ENCODE measurements at places on chromosomes 2 and 18.
A peak's percentile ranks its signal among the peaks of the same experiment; 100 is the strongest.

GRCh38 chr18:6564950-6565814 is 150.5 kb upstream of the L3MBTL4 start:
- DNase-seq, result no peak

DNA sequence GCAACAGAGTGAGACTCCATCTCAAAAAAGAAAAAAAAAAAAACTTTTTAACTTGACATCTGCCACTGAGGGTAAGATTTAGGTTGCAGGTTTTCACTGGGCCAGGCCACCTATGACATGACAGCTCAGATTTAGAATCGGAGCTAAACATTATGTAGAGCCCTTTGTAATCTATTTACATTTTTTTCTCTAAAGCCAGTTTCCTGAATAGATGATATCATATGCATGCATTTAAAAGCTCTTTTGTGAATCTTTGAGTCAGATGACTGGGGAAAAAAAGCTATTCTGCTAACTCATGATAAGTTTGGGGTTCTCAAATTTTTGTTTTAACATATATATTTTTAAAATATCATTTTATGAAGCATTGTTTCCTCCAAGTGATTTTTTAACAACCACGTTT is 21.3 kb downstream of the PRKAG3 start:
- no peak for DNase-seq

GRCh38 chr2:159090514-159091201 is 122.2 kb downstream of the TANC1 start:
- DNase-seq, result no peak

- DNase-seq, result no peak
Measured at GRCh38 chr18:38900445-38900844, 1334.8 kb upstream of the CELF4 start.

DNA sequence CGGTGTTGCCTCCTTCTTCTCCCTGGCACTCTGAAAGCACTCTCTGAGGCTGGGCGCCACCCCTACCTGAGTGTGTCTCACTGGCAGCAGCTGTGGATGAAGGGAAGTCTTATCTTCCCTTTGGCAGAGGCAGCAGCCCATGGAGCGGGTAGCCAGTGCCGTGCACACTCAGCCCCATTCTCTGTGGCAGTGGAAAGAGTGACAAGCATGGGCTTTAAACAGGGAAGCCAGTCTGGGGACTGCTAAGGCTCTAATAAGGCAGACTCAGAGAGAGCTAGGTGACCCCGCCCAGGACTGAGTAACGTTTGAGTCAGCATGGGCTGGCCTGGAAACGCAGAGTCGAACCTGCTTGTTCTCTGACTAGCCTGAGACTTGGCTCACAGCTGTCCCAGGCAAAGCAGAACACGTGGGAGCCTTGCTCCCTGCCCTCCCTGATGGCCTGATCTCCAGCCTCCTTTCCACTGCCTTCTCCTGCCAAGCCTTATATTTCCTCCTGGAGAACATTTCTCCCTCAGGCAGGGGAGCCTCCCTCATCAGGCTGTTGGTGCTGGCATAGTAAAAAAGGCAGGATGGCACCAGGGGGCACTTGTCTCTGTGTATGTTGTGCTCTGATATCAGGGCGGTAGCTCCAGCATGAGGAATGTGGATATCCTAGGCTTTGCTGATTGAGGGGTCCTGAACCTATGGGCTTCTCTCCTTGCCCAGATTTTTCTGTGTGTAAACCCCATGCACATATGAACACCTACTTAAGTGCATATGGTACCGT is 93.9 kb upstream of the LGALSL start:
- no peak for DNase-seq

GRCh38 chr2:176076063-176076462 is 7.7 kb downstream of the EVX2 start:
- no peak for DNase-seq

GRCh38 chr2:118325321-118325955 is 237.2 kb downstream of the INSIG2 start:
- DNase-seq, result no peak

- DNase-seq, result no peak
Measured at GRCh38 chr2:70508711-70509462, 44.7 kb downstream of the TGFA start.

DNA sequence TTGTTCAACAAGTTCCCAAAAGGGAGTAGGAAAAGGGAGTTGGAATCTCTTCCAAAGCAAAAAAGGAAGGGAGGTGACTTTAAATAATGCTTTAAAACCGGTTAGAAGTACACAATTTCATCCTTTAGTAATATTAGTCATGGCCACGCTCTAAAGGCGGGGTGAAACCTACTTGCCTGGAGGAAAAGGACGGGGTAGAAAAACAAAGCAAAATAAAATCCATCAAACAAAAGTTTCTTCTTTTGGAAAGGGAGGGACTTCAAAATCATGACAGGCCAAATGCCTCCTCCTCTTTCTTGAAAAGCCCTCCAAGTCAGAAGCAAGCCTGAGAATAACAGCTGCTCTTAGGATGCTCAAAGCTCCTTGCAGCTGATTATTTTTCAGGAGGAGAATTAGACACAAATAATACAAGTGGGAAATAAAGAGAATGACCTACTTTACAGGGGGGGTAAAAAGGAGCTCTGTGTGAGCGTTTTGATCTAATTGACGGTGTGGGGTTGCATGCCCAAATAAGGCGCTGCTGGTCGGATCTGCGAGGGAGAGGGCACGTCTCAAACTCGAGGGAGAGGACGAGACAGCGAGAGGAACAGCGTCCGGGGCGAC is 1.8 kb upstream of the NPAS2 start:
- DNase-seq, result no peak

DNA sequence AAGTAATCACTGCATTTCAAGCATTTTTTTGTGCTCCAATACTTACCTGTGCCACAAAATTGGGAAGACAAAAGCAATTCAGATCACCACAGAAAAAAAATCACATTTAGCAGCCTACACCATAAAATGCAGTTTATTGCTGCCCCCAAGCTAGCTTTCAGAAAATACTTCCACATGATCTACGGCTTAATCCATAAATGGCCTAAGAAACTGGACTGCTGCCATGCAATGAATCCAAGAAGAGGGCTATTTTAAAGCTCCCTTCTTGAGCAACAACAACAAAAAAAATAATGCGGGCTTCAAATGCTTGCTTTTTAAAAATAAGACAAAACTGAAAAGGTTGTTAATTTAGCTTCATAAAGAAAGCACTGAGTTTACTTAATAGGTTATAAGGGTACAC is 272.3 kb downstream of the RAD51AP2 start:
- no peak for DNase-seq

DNA sequence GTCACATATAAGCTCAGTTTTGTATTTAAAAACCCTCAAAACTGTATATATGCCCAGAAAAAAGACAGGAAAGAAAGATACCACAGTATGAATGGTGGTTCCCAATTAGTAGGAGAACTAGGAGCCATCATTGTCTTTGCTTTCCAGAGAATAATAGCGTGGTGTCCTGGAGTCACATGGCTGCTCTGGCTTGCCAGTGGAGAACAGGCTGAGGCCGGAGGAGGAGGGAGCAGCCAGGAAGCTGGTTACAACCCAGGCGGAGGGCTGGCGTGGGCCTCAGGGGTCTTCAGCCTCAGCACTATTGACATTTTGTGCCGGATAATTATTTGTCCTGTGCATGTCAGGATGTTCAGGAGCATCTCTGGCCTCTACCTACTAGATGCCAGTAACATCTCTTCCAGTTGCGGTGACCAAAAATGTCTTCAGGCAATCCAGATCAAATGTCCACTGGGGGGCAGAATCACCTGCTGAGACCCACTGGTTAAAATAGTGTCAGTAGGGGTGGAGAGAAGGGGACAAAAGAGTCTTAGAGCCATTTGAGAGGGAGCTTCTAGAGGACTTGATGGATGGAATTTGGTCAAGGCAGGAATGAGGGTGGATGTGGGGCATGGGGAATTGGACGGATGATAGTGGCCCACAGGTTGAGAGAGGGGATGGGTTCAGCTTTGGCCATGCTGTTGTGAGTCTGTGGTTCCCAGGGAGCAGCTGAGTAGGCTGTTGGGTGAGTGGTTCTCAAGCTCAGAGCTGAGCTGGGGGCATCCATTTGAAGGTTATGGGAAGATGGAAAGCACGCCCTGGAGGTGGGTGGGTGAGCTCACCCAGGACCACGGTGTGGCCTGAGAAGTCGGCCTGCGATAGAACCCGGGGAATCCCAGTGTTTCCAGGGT is 144.9 kb downstream of the AGAP1 start:
- peak; percentile 4 for DNase-seq

GRCh38 chr2:85949280-85949679 is 60.5 kb upstream of the ST3GAL5 start:
- DNase-seq, result no peak

DNA sequence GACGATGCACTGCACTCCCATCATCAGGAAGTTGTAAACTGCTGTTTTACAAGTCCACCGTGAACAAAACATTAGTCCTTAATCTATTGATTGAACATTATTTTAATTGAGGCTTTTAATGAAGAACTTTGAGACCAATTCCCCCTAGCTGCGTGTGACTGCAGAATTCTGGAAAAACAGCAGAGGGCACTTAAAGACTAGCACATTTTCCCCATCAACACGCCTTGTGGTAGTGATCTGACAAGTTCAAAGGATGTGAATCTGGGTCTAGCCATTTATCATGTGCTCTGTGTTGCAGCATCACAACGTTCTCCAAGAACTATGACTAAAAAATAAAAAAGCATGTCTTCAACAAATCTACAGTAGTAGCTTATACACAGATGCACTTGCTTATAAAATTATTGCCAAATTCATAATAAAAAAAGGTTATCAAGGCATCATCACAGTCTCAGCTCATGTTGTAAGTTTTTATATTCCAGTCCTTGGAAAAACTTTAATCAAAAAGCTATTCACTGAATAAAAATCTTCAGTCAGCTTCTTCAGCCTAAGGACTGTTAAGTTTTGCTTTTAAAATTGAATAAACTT is 35.8 kb downstream of the SKOR2 start:
- no peak for DNase-seq

GRCh38 chr2:214514704-214515103 is 103.8 kb downstream of the VWC2L start:
- DNase-seq, result no peak

- DNase-seq, result no peak
Measured at GRCh38 chr2:107132070-107132469, 246.1 kb upstream of the ST6GAL2 start.

DNA sequence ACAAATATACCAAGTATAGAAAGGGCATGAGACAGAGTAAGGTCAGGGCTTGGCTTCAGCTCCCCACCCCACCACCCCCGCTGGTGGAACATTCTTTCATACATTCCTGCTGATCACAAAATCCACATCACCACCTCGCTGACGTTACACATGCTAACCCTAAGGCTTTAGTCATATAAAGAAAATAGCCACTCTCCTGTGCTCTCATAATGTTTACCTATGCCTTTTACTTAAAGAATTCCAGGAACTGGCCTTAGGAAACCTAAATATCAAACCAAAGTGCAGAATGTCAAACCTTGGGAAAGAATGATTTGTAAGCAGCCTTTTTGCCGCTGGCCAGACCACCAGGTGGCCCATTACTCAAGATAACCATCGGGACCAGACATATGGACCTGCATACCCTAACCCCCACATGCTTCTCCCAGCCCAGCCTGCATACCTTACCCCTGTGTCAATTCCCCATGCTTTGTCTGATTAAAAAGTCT is 136.3 kb upstream of the SLC39A10 start:
- no peak for DNase-seq

- no peak for DNase-seq
Measured at GRCh38 chr2:222054813-222055212, 244.0 kb downstream of the PAX3 start.

DNA sequence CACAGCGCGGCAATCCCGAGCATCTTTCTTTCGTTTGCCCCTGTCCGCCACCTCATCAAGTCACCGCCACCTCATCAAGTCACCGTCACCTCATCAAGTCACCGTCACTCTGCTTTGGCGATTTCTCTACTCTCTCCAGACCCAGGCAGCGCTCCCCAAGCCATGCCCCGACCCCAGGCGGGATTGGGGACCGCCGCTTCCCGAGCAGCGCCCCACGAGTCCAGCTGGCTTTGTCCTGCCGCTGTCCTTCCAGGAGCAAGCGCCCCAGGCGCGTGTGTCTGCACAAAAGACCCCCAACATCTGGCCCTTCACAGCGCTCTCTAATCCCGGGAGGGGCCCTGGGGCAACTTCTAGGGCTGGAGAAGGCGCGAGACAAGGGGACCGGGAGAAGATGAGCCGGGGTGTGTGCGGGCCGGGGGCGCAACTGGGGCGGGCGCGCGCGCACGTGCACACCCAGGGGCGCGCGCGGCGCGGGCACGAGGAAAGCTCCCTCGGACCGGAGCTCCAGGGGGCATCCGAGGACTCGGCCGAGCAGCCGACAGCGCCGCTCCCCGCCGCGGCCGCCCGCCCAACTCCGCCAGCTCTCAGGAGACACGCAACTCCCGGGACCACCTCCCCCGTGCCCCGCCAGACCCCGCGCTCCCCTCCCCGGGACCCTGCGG is 633 bp upstream of the RNF152 start:
- no peak for DNase-seq

GRCh38 chr2:26685989-26686839 is 6.3 kb upstream of the KCNK3 start:
- no peak for DNase-seq

GRCh38 chr2:57330447-57330846 is 716.2 kb upstream of the VRK2 start:
- no peak for DNase-seq

DNA sequence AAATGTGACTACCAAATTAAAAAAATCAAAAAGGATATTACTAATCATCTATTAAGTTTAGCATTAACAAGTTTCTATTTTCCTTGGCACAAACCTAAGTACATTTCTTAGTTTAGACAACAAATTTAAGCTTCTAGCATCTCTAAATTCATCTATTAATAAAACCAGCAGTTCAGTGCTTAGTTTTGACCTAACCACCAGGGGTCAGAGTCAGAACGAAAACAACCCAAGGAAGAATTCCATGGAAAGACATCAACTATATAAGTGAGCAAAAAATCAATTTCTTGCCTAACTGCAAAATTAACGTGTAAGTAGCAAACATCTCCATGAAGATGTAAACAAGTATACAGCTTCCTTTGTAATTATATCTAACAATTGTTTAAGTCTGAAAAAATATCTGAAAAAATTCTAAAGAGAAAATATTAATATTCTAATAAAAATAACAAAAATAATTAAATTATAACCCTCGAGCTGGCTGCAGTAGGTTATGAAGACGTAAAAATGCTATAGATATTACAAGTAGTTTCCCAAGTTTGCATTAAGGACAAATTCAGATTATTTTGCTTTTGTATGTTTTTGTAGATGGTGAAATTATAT is 83.7 kb downstream of the CERKL start:
- no peak for DNase-seq

GRCh38 chr2:26179446-26179913 is 6.6 kb downstream of the GAREM2 start:
- no peak for DNase-seq

- DNase-seq, result peak; percentile 43
Measured at GRCh38 chr18:48161191-48161910, 230.9 kb upstream of the SMAD2 start.

- no peak for DNase-seq
Measured at GRCh38 chr2:149908726-149909683, 321.4 kb upstream of the MMADHC start.

GRCh38 chr2:121159291-121160071 is 125.5 kb downstream of the TFCP2L1 start:
- DNase-seq, result no peak

DNA sequence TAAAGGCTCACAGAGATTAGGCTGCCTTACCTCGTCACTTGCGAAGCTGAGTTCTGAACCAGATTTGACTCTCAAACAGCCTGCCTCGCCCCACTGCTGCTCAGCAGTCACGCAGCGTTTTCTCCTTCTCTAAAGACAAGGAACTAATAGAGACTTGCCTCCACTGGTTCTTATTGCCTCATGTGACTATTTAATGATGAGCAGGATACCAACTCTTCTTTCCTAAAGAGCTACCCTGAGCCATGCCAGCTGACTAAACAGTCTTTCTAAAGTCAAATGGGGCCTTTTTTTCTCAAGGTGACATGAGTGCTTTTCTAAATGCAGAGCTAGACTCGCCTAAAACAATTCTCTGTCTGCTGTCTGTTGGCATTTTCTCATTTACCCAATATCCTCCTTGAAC is 147.5 kb downstream of the NCKAP5 start:
- no peak for DNase-seq
